Left ventricle myocardium superior (tissue), 1 donor: ENCODE measurements at places on chromosomes 5 and 9.

DNA sequence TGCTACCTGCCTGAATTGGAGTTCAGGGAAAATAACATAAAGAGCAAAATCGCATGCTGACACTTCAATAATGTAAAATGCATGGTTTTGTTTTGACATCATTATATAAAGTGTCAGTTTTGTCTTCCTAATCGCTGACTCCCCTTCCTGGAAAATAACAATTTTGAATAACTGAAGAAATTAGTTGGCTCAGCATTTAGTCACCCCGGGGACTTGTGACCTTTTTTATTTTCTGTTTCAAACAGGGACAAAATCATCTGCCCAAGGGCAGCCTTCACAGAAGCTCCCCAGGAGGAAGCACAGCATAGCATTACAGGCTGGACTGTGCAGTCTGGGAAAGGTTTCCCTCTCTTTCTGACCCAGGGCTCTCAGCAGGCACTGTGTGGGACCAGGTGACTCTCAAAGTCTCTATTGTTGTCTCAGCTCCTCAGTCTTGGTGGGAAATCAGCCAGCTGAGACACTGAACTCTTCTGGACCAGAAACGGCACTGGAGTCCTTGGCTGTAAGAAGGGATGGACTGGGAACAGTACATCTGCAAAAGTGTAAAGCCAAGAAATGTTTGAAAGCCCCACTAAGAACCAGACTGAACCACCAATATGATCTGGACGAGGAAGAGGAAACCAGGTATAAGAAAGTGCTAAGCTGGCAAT is 671.3 kb upstream of the KLF4 start:
- no peak for DNase-seq

GRCh38 chr9:5500441-5501235 is 9.7 kb upstream of the PDCD1LG2 start:
- DNase-seq, result peak; percentile 80

DNA sequence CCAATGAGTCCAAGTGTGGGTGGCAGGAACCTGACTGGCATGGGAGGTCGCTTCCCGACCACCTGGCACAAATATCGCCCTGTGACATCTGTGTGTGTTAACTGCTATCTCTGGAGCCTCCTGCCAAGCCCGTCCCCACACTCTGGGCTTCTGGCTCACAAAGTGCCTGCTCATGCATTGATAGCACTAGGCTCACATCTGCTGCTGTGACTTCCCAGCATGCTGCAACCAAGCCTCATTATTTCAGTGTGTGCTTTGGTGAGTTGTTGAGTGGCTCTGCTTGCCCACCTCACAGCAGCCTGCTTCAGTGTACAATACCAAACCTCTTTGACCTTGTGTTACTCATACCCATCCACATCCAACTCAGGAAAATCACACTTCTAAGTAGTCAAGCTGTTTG is 139.8 kb downstream of the APBA1 start:
- DNase-seq, result no peak

GRCh38 chr5:569358-569867 is 42.7 kb upstream of the CEP72 start:
- DNase-seq, result no peak

DNA sequence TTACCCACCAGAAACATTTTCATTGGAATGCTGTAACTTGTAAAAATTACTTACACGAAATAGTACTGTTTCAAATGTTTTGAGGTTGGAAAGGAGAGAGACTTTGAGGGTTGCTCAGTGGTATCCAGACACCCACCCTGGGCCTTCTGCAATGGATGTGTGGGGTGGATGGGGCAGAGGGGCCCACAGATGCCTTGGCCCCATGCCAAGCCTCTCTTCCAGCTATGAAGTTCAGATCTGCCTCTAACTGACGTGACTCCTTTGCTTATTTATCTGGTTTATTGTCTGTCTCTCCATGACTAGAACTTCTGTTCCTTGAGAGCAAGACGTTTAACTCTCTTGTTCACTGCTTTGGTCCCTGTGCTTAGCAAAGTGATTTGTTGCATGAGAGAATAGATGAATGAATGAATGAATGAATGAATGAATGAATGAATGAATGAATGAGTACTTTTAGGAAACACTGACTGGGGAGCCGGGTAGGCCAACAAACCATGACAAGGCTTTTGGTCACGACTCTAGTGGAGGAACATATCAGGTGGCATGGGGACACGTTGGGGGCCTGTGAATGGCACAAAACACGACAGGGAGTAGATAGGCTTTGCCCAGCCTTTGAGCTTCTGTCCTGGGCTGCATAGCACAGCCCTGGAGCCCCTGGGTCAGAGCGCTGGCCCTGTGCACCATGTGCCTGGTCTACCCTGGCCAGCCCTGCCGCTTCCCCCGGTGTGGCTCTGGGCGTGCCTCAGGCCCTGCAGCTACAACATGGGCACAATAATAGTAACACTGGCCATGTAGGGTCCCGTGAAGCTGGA is 31.8 kb downstream of the AK8 start:
- DNase-seq, result no peak

DNA sequence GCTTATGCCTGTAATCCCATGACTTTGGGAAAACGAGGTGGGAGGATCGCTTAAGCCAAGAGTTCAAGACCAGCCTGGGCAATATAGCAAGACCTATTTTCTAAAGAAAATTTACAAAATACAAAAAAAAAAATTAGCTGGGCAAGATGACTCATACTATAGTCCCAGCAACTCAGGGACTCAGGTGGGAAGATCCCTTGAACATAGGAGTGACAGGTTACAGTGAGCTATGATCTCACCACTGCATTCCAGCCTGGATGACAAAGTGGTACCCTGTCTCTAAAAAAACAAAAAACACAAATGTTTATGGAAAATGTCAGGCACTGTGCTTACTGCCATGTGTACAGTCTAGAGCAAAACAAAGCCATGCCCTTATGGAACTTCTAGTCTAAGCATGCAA is 823.3 kb upstream of the DMAC1 start:
- no peak for DNase-seq

DNA sequence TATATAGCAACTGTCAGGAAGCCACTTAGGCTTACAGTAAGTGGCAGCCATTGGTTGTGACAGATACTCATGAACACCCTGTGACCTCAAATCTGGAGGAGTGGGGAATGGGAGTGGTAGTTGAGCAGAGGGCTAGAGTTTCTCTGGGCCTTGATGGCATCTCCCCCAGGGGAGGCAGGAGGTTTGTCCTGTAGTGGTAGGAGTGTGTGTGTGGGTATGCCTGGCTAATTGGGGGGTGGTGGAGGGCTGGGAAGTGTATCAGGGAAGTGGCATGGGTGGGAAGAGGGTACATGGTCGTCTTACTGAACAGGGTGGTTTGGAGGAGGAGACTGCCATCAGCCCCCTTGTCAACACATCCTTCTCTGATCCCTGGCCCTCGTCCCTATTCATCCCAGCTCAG is 71.5 kb downstream of the PSD2 start:
- peak; percentile 2 for DNase-seq

DNA sequence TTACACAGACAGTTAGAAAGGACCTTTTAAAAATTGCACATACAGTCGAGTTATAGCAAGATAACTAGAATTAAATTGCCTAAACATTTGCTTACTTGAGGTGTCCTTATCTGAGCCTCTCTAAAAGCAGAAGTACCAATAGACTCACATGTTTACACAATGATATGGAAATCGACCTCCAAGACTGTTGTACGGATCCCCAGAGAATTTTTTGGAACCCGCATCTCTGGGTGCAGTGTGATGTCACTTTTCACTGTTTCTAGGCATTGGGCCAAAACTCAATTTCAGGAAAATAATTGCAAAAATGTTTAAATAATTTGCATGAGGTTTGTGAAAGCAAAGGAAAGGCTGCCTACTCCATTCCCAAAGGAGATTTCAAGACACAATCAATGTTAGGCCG is 63.1 kb upstream of the ATG10 start:
- DNase-seq, result no peak

- no peak for DNase-seq
Measured at GRCh38 chr5:97105501-97106215, 36.8 kb downstream of the LIX1 start.

DNA sequence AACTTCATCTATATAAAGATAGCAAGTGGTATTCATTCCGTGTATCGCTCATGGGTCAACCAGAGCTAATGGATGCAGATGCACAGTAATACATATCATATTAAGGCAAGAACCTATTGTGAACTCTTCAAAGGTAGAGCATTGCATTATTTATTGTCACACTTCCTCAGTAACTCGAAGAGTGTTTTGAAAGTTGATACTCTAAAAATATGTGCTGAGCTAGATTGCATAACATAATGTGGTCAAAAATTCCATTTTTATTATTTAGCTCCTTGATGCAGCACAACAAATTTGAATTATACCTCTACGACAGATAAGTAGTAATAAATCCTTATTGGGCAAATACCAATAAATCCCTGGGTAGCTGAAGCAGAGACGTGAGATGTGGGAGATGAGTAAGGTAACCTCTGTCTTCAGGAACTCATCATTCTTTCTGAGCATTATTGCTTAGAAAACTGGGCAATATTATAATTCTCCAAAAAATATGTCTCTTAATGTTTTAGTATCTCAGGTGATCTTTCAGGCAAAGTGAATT is 70.3 kb downstream of the CDH18 start:
- no peak for DNase-seq

DNA sequence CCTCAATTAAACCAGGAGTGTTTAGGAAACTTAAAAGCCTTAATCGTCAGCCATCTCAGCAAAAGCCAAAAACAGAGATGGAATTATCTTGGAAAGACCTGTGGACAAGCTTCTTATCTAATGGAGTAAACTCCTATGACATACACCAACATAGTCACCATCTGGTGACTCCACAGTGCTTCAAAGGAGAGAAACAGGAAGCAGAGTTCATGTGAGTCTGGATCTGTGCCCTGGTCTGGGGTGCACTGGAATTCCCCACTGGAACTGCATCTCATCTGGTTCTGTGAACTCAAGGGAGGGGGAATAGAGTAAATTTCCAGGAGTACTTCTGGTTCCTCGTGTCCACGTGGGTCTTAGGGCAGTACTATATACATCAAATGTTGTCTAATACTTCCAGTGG is 36.3 kb upstream of the KCNN2 start:
- DNase-seq, result no peak

- no peak for DNase-seq
Measured at GRCh38 chr5:154176181-154176580, 14.4 kb upstream of the GALNT10 start.

GRCh38 chr5:124206540-124206939 is 539.9 kb downstream of the ZNF608 start:
- no peak for DNase-seq

- no peak for DNase-seq
Measured at GRCh38 chr9:73979894-73980264, 517.3 kb upstream of the RORB start.
